ENCODE measurements at places on chromosomes 11 and 22.

DNA sequence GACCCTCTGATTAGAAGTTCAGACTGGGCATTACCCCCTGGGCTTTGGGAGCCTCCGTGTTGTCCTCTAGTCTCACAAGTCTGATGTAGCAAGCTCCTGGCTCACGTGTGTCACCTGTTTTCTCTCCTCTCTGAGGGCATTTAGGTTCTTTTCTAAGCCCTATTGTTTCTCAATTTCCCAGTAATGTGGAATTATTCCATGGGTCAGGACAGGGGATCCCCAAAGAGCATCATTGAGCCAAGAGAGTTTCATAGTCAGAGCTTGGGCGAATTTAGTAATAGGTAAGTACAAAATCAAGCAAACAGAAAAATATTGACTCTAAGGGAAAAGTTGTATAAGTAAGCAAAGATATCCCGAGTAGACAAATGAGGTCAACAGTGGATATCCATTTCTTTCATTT is 57.3 kb downstream of the PPP6R2 start:
- no peak for DNase-seq

DNA sequence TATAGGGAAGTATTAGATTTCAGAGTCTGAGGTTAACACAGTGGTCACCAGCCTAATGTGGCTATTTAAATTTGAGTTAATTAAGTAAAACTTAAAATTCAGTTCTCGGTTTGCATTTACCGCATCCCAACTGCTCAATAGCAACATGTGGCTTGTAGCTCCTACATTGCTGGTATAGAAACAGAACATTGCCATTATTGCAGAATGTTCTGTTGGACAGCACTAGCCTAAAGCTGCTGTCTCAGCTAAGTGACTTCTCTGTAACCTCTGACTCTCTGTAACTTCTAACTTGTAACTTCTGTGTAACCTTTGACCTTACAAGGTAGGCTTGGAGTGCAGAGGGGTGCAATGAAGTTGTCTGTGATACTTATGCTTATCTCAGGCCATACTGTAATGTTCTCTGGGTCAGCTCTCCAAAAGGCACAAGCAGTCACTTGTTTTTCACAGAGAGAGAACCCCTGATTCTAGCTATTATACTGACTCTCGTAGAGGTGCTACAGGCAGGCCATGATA is 78.7 kb downstream of the ZNRF3 start:
- no peak for DNase-seq

- no peak for DNase-seq
Measured at GRCh38 chr11:124479561-124479960, 34.1 kb upstream of the OR8B8 start.

DNA sequence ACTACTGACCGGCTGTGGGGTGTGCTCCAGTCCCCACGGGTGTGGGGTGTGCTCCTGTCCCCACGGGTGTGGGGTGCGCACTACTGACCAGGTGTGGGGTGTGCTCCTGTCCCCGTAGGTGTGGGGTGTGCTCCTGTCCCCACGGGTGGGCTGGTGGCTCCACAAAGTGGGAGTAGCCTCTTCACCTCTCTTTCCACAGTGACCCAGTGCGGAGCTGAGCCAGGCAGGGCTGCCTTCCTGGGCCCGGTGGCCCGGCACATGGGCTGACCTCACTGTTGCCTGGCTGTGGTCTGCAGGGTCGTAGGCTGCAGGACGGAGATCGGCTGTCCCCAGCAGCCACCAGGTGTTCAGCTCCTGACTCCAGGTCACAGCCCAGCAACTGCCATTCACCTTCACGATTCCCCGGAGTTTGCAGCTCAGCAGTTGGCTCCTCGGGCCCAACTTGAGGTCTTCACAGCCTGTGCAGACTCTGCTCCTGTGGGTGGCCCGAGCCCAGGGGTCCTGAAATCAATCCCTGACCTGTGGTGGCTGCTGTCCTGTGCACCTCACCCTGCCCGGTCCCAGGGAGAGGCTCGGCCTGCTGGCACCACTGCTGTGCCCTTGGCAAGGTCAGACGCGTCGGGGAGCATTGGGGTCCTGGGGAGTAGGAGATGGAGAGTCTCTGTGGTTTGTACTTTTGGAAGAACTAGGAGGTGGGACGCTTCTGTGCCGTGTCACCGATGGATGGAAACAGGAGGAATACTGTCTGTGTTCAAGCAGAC is 414.3 kb downstream of the TBC1D22A start:
- no peak for DNase-seq

DNA sequence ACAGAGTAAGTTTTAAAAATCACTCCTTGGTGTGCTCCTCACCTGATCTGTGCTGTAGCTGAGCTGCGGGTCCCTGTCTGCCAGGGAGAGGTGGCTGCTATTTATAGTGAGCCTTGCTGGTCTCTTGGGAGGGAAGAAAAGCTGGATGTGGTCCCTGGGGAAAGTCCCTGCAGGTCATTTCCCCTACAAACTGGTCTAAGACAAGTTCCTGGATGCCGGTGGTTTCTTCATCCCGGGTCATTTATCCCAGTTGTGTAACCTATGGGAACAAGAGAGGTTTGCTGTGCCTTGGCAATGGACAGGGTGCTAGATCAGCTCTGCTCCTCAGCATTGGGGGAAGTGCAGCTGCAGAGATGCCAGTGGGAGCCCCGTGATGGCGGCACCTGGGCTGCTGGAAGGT is at the start of gene SAA2:
Gene SAA2 (minus strand): TSS at position 108 of the 400 bp plus-strand sequence. CDS start 657 bp downstream, outside the sequence.
- no peak for DNase-seq

- no peak for DNase-seq
Measured at GRCh38 chr11:77724636-77725035, 87.0 kb upstream of the CLNS1A start.
